ENCODE measurements at places on chromosomes 3 and 15. TPM values are rescaled to one million over a fixed set of nuclear protein-coding genes. Genes with fewer than 3 reads are reported as not detected.

Gene VIPR1
- 1.3 TPM for total RNA-seq

Gene CDCP1
- 0.20 TPM for total RNA-seq

Gene VGLL4
- total RNA-seq: 29.7 TPM

Gene THPO
- not detected for total RNA-seq

Gene IL5RA
- total RNA-seq: not detected

Gene BFSP2
- total RNA-seq: not detected

Gene TRAK1
- total RNA-seq: 303 TPM

Gene BNC1
- total RNA-seq: 0.71 TPM

Gene OXTR
- 0.21 TPM for total RNA-seq

Gene TMEM212
- total RNA-seq: not detected

Gene CIDEC
- total RNA-seq: 0.44 TPM

Gene ATP8B4
- total RNA-seq: 5.3 TPM

Gene RLBP1
- total RNA-seq: not detected

Gene RARB
- total RNA-seq: 8.6 TPM

Gene RAB43
- 4.2 TPM for total RNA-seq

Gene HHATL
- total RNA-seq: 829 TPM

Gene MYEF2
- 18.6 TPM for total RNA-seq

Gene GRIP2
- total RNA-seq: 31.9 TPM

Gene COL6A5
- not detected for total RNA-seq

Gene AGTR1
- 1.6 TPM for total RNA-seq

Gene NPRL2
- 14.4 TPM for total RNA-seq

Gene AMIGO3
- not detected for total RNA-seq

Gene CCDC39
- total RNA-seq: not detected

Gene PPP1R14D
- not detected for total RNA-seq

Gene PP2D1
- total RNA-seq: not detected

Gene TOPAZ1
- not detected for total RNA-seq

Gene PRTG
- total RNA-seq: 1.4 TPM

Gene SPATA16
- total RNA-seq: not detected

Gene KBTBD12
- total RNA-seq: 49.1 TPM

Gene GADL1
- total RNA-seq: 0.49 TPM

Gene TMF1
- total RNA-seq: 23.2 TPM

Gene NDN
- 45.8 TPM for total RNA-seq

Gene ABI3BP
- total RNA-seq: 32.9 TPM

Gene SPTSSB
- total RNA-seq: not detected

Gene FANCD2OS
- not detected for total RNA-seq

Gene HAPLN3
- total RNA-seq: 1.8 TPM

Gene PAQR5
- 0.38 TPM for total RNA-seq

Gene BTBD1
- total RNA-seq: 162 TPM

Gene ZNF502
- 3.3 TPM for total RNA-seq

Gene ARIH1
- total RNA-seq: 148 TPM

Gene MCF2L2
- not detected for total RNA-seq

Gene GPR149
- not detected for total RNA-seq

Gene IL17RD
- total RNA-seq: 4.0 TPM

Gene CASR
- total RNA-seq: not detected

Gene SLC15A2
- 2.3 TPM for total RNA-seq

Gene IDH3A
- total RNA-seq: 327 TPM

Measured in heart right ventricle (tissue), 16 donors.